ENCODE measurements at places on chromosomes 5 and 9.

- DNase-seq = no peak
Observed at GRCh38 chr5:132110195-132110594, 36.6 kb downstream of the CSF2 start.

GRCh38 chr9:92313624-92314012 is 11.5 kb downstream of the NOL8 start:
- DNase-seq = no peak

DNA sequence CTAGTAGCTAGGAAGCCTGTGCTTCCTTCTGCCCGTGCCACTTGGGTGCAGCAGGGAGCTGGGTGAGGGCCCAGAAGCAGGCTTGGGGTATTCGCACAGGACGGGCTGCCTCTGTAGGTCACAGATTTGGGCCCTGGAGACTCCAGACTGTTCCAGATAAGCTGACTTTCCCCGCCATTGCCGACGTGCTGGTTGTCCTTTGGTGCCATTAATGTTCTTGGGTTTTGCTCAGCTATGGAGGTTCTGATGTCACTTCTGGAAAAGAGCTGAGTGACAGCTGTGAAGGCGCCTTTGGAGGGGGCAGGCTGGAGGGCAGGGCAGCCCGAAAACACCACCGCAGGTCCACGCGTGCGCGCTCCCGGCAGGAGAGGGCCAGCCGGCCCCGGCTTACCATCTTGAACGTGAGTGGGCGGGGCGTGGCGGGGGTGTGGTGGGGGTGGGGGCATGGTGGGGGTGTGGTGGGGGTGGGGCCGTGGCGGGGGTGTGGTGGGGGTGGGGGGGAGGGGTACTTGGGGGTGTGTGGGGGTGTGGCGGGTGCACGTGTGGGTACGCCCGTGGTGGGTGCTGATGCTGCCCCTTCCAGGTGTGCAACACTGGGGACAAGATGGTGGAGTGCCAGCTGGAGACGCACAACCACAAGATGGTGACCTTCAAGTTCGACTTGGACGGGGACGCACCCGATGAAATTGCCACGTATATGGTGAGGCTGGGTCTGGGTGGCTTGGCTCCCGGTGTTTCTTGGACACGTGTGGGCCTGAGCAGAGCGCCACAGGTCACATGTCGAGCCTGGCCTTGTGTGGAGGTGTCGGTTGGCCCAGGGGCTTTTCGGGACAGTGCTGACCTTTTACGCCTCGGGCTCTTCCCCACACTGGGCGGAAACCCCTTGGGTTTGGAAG is 79.6 kb downstream of the WNK2 start:
- no peak for DNase-seq

- no peak for DNase-seq
Observed at GRCh38 chr5:157473383-157474320, 13.6 kb downstream of the NIPAL4 start.

GRCh38 chr9:27836661-27837401 is 263.6 kb upstream of the C9orf72 start:
- DNase-seq = no peak

DNA sequence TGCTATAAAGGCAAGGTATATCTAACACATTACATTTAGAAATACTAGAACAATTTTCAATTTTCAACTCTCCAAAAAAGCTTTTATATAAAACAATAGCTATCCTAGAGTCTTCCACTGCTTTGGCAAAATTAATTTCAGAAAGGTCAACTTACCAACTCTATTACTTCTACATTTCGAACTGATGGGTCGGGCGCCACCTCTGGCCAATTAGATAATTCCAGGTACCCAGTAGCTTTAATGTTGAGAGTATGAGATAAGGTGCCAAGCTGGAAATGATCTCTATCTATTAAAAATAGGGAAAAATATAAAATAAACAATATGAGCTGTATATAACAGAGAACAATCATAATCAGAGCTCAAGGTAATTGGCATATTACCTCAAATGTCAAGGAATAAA is 166.6 kb downstream of the AP3B1 start:
- DNase-seq = no peak

- DNase-seq = no peak
Observed at GRCh38 chr5:25573691-25574090, 928.9 kb upstream of the CDH10 start.

DNA sequence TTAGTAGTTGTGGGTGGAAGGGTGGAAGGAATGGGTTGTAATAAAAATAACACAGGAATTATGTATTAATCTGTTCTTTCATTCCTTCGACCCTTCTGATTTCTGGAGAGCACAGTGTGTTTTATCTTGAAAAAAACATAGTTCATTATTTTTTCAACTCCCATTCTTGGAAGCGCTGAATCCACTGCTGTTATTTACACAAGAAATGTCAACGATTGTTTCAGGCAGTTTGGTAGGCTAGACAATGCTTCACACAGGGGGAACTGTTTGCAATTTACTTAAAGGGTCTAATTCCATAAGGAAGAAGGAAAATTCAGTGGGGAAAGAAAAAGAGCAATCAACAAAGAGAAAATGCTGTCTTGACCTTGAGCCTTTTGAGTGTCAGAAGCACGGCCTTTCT is 142.9 kb downstream of the TLE1 start:
- DNase-seq = no peak

- peak; percentile 16 for DNase-seq
Observed at GRCh38 chr9:93111001-93111370, 15.0 kb downstream of the CARD19 start.

- no peak for DNase-seq
Observed at GRCh38 chr5:98927242-98927988, 1.4 kb downstream of the CHD1 start.

DNA sequence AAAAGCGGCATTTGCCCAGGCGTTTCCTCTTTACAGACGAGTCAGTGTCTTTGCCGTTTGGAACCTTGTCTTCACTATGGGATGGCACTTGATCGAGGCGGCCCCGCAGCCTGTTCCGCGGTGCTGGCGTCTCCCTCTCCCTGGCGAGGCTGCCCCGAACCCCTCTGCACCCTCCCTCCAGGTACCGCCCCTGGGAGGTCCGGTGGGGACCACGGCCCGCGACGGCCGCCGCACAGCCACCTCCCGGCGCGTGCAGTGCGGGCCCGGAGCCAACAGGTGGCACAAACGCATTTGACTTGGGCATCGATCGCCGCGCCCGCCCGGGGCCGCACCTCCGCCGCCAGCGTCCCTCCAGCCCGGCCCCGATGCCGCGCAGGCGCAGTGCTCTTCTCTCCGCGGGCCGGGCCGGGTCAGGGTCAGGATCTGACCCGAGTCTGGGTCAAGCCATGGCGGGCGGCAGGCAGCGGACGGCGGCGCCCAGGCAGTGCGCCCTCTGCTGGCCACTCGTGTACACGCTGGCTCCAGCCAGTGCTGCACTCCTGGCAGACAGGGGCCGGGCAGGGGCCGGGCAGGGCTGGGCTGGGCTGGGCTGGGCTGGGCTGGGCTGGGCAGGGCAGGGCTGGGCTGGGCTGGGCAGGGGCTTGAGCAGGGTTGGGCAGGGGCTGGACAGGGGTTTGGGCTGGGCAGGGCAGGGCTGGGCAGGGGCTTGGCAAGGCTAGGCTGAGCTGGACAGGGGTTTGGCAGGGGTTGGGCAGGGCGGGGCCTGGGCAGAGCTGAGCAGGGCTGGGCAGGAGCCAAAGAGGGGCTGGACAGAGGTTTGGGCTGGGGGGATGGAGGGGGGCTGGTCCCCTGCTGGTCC is 155.8 kb upstream of the IRX4 start:
- no peak for DNase-seq

- DNase-seq = no peak
Observed at GRCh38 chr5:54357408-54358058, 47.2 kb upstream of the ARL15 start.

- no peak for DNase-seq
Observed at GRCh38 chr5:4576908-4577307, 563.2 kb upstream of the ADAMTS16 start.

GRCh38 chr9:122127396-122127798 is 32.2 kb downstream of the NDUFA8 start:
- no peak for DNase-seq

DNA sequence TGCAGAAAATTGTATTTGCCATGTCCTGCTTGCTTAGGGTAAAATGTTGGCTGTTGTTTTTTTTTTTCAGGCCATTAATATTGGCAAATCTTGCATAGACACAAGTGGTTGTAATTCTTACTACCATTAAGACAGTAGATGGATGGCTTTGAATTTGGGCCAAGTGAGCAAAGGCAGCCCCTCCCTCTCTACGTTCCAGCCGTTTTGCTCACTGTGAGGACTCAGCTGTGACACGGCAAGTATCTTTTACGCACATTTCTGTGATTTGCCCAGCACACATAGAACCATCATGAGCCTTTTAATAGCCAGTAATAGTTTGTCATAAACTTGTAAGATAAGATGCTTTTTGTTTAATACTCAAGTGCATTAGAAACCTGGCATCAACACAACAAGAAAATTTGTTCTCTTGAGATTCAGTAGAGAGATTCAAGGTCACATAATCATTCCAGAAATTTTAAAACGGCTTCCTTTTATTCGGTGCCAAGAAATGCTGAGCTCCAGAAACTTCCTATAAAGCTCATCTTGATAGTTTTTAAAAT is 205.2 kb upstream of the ADCY2 start:
- no peak for DNase-seq

- no peak for DNase-seq
Observed at GRCh38 chr9:26657958-26658357, 234.6 kb downstream of the CAAP1 start.

DNA sequence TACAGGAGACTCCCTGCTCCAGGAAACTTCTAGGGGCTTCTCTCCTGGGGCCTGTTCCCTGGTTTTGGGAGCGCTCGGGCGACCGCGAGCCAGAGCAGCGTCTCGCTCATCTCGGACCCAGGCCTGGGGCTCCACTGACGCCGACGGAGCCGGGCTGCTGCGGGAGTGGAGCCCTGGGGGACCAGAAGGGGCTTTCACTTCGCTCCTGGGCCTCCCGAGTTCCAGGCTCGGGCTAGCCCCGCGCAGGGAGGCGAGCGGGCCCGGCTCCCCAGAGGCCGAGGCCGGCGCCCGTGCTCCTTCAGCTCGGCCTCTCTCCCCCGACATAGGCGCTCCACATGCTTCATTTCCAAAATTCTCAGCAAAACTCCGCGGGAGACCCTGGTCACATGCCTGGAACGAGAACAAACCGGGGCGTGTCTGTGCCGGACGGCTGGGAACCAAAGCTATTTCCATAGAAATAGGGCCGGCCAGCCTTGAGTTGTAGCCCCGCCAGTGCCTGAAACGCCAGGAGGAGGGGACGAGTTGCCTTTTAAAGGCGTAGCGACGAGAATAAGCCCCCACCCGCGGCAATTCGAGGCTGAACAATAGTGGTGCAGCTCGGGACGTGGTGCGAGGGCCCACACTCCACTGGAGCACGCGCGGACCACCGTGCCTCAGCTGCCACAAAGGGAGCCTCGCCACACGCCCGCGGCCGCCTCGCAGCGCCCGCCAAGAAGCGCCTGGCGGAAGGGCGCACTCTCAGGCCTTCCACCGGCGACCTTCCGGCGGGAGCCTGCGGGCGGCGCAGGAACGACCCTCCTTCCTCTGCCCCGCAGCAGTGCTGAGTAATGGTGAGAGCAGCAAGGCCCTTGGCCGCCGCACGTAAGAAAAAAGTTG is 1.1 kb upstream of the G3BP1 start:
- DNase-seq = peak; percentile 44

- no peak for DNase-seq
Observed at GRCh38 chr9:94826044-94826443, 99.5 kb downstream of the AOPEP start.

GRCh38 chr5:75847561-75848021 is 130.4 kb upstream of the POC5 start:
- no peak for DNase-seq

DNA sequence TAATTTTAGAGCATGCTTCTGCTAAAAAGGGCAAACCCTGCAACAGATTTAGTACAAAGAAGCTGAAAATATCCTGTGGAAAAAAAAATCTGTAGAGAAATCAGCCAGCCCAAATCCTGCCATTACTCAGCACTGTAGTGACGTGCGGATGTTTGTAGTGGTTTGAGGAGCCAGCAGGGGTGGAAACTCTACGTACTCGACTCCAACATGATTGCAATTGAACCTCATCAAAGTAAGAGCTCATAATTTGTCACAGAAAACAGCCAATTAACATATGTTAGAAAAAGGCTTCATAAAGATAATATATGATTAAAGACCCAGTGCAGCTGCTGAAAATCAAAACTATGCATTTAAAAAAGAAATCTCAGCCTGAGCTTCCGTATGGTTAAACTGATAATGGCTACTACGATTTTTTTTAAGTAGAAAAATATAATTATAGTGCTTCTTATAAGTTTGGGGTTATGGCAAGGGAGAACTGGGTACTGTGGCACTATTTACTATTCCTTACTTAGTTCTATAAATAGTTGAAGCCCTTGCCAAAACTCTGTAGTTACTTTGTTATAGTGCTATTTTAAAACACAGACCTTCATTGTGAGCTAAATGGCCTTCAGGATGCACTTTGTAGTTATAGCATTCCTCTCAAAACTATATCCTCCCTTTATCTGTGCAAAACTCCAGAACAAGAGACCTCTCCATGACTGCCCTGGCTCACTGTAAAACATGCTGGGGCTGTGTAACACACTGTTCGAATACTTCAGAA is 49.4 kb downstream of the MEF2C start:
- DNase-seq = no peak

- no peak for DNase-seq
Observed at GRCh38 chr5:139746691-139747582, 48.7 kb upstream of the PSD2 start.

GRCh38 chr5:66818935-66819328 is 222.7 kb downstream of the MAST4 start:
- DNase-seq = no peak

- DNase-seq = no peak
Observed at GRCh38 chr9:88319936-88320747, 68.1 kb upstream of the SPIN1 start.

DNA sequence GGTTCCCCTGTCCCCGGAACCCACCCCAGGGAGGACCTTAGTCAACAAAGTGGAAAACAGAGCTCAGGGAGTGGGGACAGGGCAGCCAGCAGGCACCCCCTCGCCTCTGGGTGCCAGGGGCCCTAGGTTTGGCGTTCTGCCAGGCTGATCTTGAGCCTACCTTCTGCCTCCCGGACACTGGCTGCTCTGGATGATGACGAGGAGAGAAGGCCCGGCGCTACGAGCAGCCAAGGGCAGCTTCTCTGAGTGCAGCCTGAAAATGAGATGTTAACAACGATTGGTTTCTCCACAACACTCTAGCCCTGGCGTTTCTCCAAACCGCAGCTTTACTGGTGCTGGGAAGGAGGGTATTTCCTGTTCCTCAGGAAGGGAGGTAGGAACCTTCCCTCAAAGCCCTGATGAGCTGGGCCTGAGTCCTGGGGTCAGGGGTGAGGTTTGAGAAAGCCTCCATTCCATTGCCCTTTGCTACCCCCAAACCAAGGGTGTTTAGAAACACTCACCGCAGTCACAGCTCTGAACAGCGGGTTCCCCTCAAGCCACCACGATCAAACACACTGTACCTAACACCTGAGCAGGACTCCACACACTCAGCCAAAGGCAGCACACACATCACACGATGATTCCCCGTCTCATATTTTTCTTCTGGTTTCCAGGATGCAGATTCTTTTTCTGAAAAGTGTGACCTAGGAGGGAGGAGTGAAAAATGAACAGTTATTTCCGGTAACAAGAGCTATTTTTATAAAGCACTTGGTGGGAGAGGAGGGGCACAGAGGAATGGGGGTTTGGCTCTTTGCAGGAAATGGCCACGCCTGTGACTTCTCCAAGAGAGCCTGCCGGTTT is at the start of gene STING1:
TSS of gene STING1 (minus strand) at position 709 of the 840 bp plus-strand sequence. CDS start 1,054 bp downstream, outside the sequence.
- peak; percentile 79 for DNase-seq
